ENCODE measurements at places on chromosomes 5 and 9.

- no peak for DNase-seq
Observed at GRCh38 chr5:72417333-72418062, 89.7 kb downstream of the ZNF366 start.

- no peak for DNase-seq
Observed at GRCh38 chr9:123420592-123421111, 64.7 kb downstream of the CRB2 start.

DNA sequence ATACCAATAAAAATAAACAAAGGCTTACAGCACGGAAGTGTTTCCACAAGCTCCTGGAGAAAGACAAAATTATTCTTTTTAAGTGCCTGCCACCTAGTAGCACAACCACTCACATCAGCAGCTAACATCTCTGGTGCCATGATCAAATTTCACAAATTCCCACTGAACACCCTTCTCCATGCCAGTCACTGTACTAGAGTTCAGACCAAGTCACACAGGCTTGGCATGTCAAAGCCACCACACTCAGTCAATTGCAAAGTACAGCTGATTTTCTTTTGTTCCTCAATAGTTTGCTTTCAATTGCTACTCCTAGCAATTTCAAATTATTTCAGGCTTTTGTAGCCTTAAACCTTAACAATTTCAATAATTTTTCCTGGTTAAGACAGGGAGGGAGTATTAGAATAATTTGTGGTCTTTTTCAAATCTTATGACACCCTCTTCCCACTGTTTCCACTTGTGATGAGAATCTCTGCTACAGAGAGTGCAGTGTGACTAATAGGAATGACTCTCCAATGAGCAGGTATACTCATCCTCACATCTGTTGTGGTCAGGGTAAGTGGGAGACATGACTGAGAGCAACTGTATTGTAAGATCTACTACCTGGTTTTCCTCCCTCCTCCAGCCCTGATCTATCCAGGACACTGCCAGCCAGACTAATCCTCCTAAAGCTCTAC, 46.2 kb downstream of the RNF145 start:
- DNase-seq = no peak

DNA sequence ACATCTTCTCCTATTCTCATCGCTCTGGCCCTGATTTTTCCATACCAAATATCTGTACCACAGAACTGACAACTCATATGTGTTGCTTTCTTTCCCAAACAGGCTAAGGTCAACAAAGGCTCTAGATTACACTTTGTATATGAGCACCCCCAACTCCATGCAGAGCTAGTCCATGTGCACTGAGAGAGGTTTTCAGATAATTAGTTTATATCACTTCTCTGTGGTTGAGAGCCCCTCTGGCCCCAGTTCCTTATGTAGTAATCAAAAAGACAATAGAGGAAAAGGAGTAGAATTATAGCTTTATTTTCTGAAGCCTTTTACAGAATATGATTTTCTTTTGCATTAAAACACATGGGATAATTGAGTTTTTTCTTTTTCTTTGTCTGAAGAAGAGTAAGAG, 120.0 kb downstream of the TRIO start:
- no peak for DNase-seq

DNA sequence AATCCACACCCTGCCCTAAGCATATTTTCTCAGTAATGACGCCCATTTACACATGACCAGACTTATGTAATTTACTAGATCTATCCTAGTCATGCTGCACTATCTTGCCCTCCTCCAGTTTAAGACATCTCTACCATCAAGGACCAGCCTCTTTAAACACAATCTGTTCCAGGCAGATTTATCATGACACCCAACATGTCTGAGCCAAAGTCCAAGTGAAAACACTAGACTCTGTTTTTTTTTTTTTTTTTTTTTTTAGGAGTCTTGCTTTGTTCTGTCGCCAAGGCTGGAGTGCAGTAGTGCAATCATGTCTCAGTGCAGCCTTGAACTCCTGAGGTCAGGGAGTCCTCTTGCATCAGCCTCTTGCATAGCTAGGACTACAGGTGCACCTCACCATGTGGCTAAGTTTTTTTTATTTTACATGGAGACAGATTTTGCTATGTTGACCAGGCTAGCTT, 354.6 kb downstream of the ARRDC3 start:
- DNase-seq = no peak

DNA sequence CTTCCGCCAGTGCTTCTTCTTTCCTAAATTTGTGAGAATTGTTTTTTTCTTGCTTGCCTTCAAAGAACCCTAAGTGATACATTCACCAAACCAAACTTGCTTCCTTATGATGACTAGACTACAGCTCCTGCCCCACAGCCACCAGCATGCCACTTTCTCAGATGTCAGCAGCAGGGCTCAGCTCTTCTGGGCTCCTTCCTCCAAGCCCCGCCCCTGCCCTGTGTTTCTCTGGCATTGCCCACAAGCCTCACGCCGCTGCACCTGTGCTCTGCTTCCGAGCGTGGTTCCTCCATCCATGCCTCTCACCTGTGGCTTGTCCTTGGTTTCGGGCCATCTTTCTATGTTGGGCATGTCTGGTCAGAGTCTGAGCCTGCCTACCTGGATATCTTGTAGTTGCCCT, 10.6 kb downstream of the UNC5A start:
- no peak for DNase-seq
